ENCODE measurements at places on chromosomes 4 and X.

DNA sequence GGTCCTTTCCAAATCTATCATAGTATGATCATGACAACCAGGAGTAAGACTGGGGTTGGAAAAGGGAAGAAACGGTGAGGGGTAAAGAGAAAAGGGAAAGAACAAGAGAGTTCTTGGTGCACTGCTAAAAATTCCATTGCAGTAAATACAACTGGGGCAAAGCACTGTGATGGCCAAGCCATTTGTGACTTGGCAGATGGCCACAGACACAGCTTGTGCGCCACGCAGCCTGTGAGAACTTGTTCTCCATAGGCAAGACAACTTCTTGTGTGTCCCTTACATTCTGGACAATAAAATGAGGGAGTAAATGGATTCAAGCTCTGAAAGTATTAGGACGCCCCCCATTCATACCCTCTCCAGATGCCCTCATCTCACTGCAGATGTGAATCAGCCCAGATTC is 10.9 kb downstream of the MFAP3L start:
- peak; percentile 86 for DNase-seq

GRCh38 chrX:107704181-107704580 is 71.4 kb downstream of the TSC22D3 start:
- DNase-seq, result no peak

GRCh38 chrX:3585719-3586118 is 127.7 kb downstream of the PRKX start:
- DNase-seq, result no peak

DNA sequence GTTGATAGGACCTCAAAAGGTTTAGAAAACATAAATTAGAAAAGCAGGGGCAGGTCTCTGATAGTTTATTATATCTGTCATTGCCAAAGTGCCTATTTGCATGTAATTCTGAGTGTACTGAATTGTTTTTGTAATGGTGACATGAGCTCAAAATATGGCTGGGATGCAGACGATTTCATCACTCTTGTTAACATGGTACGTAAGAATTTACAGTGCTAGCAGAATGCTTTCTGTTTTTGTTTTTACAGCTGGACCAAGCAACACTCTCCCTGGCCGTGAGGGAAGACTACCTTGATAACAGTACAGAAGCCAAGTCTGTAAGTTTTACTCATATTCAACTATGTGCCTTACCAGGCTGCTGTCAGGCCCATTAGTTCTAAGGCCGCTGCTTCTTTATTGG is 58.1 kb downstream of the PHEX start:
- DNase-seq, result no peak

DNA sequence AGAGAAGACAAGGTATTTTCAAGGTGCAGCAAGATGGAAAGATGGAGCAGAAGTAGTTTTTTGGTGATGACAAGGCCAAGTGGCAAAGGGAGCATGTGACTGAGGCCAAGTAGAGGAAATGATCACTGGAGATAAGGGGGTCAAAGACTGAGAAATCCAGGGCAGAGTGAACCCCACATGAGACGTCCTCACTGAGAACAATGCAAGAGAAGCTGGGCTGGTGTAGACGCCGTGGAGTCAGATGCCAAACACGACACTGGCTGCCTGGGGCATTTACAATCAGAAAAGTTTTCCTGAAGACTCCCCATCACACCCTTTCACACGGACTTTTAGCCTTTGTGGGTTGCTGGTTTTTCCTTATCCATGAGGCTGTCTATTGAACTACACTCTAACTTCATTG is 69.3 kb downstream of the FAM184B start:
- DNase-seq, result no peak

DNA sequence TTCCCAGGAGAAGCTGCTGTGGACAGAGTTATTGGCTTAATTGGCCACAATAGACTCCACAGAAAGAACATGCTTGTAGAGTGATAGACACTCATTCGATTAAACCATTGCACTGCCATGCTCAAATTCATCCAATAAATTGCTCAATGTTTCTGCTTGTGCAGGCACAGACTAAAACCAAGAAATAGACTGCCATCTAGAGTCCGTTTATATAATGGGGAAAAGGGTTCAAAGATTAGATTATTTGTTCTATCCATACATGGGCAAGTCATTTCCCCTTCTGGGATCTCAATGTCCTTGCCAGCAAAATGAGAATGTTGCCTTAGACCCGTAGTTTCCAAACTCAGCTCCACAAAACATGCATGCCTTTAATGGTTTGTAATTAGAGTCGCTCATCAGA is 8.7 kb downstream of the SMIM10 start:
- no peak for DNase-seq

- DNase-seq, result no peak
These were observed 1253.0 kb upstream of the PCDH7 start for GRCh38 chr4:29467044-29467717.

DNA sequence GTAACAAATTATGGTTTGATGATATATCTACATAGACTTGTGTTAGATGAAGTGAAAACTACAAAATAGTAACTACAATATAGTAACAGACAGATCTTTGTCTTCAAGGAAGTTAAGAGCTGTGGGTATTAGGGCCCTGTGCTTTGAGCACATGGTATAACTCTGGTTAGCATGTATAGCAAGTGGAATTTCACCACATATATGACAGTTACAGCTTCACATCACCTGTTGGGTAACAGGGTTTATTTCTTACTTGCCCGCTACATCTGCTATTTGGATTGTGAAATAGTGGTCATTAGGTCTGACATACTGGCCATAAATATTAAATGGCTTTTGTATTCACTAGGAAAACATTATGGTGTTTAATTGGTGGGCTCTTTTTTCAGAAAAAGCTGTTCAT is 20.2 kb downstream of the OFD1 start:
- DNase-seq, result no peak

DNA sequence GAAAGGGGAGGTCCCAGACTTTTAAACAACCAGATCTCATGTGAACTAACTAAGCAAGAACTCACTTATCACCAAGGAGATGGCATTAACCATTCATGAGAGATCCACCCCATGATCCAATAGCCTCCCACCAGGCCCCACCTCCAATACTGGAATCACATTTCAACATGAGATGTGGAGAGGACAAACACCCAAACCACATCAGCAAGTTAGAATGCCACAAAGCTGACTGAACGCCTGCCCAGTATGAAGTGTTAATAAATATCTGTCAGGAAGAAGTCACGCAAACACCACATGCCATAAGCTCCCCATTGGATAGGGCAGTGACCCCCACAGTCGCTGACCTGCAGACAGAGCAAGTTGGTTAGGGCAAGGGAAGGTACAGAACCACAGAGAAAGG is 14.3 kb downstream of the SLC10A6 start:
- no peak for DNase-seq

GRCh38 chr4:184851200-184851541 is 25.4 kb upstream of the ACSL1 start:
- no peak for DNase-seq
